Esophagus mucosa (tissue), 1 donor: ENCODE measurements at places on chromosomes 1 and 21. TPM values are rescaled to one million over a fixed set of nuclear protein-coding genes. Genes with fewer than 3 reads are reported as not detected.

PGLYRP3 gene
- total RNA-seq, result 31.3 TPM

IFI44L gene
- 0.88 TPM for total RNA-seq

TSACC gene
- 0.80 TPM for total RNA-seq

NLRP3 gene
- total RNA-seq, result 0.36 TPM

TMEM69 gene
- 22.6 TPM for total RNA-seq

KCNE2 gene
- total RNA-seq, result not detected

FBXO2 gene
- 5.9 TPM for total RNA-seq

CCDC17 gene
- total RNA-seq, result 2.5 TPM

PSMB2 gene
- 54.6 TPM for total RNA-seq

UCHL5 gene
- total RNA-seq, result 34.0 TPM

OR2L5 gene
- not detected for total RNA-seq

MAP10 gene
- total RNA-seq, result 0.72 TPM

NEGR1 gene
- total RNA-seq, result 0.16 TPM

GJB5 gene
- total RNA-seq, result 78.8 TPM

GIPC2 gene
- 1.8 TPM for total RNA-seq

ANGPTL3 gene
- total RNA-seq, result not detected

HPCAL4 gene
- not detected for total RNA-seq

SELP gene
- 5.3 TPM for total RNA-seq

CR1L gene
- total RNA-seq, result not detected
